Kidney tubule cell (primary cell): ENCODE measurements at places on chromosomes 4 and X.

- DNase-seq, result no peak
Measured at GRCh38 chrX:19372547-19373331, 29.0 kb downstream of the PDHA1 start.

DNA sequence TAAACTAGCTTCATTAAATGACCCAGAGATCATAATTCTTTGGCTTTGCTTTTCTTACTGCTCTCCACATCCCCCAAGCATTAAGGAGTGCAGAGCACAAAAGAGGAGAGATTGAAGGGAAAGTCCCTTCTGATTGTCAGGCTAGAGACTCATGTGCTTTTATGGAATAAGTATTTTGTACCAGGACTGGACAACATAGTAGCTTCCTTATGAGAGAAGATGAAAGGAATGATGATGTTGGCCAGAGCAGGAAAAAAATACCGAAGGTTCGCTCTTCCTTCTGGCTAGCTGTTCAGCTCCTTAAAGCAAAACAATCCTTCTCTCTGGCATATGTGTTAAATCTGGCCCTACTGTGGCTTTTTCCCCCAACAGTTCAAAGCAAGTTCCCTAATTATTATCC, 53.1 kb downstream of the HOPX start:
- DNase-seq, result no peak

- peak; percentile 12 for DNase-seq
Measured at GRCh38 chrX:68534691-68535090, 35.8 kb downstream of the YIPF6 start.

DNA sequence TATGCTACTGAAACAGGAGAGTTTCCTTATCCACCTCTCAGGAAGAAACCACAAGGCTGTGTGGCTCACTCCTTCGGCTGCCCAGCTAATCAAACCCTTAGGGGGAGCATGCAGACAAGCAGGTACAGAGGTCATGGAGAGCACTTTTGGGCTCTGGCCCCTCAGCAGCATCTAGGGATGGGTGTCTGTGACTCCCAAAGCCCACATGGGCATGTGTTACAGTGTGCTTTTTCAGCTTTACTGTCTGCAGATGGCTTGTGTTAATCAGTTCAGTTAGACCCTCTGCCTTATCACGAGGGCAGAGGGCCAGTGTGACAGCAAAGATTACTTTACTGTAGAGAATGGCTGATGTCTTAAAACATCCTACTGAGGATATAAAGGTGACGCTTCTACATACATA, 447.4 kb downstream of the PCDH10 start:
- DNase-seq, result no peak

GRCh38 chr4:121964958-121965357, 13.1 kb upstream of the TRPC3 start:
- DNase-seq, result no peak

- no peak for DNase-seq
Measured at GRCh38 chr4:138056541-138056940, 185.6 kb downstream of the SLC7A11 start.

- no peak for DNase-seq
Measured at GRCh38 chr4:137611998-137612700, 79.9 kb upstream of the PCDH18 start.

DNA sequence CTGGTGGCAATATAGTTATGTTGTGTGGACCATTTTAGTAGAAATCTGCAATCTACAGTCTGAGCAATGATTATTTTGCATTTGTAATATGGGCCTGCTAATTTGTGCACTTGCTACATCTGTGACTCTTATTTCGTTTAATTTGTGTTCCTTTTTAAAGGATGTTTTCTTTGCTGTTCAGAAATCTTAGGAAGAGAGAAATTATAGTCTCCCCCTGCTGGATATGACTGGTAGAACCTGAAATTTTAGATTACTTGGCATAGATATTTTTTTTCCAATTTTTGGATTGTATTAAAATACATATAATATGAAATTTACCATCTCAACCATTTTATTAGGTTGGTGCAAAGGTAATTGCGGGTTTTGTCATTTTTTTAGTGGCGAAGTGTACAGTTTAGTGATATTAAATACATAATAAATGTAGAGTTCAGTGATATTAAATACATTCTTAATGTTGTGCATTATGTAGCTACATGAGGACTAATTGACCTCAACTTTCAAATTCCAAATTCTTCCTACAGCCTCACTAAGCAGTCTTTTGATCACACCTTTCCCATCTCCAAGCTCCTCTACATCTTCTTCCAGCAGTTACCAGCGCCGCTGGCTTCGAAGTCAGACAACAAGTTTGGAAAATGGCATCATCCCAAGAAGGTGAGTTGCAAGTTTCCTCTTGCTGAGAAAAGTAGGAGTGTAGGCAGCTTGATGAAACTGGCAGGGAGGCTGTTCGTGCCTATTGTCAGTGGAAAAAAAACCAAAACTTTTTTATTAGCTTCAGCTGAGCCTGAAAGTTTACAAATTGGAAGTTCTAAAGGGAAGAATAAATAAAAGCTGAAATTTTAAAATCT, 82.2 kb downstream of the FNIP2 start:
- peak; percentile 43 for DNase-seq

- no peak for DNase-seq
Measured at GRCh38 chr4:88467392-88467791, 10.5 kb downstream of the HERC5 start.

DNA sequence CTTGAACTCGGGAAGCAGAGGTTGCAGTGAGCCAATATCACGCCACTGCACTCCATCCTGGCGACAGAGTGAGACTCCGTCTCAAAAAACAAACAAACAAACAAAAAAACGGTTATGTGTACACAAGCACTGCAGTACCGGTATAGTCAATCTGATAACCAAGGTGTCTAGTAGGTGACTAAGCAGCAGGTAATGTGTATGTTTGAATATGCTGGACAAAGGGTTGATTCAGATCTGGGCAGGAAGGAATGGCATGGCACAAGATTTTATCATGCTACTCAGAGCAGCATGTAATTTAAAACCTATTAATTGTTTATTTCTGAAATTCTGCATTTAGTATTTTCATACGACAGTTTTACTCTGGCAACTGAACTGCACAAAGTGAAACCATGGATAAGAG, 41.7 kb downstream of the MAGEC1 start:
- no peak for DNase-seq

DNA sequence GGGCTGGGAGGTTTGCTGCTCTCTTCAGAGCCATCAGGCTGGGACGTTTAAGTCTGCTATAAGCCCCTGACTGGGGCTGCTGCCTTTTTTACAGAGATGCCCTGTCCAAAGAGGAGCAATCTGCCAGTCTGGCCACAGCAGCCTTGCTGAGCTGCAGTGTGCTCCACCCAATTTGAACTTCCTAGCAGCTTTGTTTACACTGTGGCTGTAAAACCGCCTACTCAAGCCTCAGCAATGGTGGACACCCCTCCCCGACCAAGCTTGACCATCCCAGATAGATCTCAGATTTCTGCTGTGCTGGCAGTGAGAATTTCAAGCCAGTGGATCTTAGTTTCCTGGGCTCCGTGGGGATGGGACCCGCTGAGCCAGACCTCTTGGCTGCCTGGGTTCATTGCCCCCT, 40.7 kb downstream of the SPATA18 start:
- DNase-seq, result peak; percentile 12

GRCh38 chr4:146029939-146030710, 91.5 kb upstream of the ZNF827 start:
- DNase-seq, result peak; percentile 55

GRCh38 chr4:7892212-7893019, 47.2 kb downstream of the AFAP1 start:
- DNase-seq, result no peak

GRCh38 chr4:118265312-118266144, 87.3 kb downstream of the PRSS12 start:
- peak; percentile 61 for DNase-seq
